ENCODE measurements at places on chromosomes 12 and 14. TPM values are rescaled to one million over a fixed set of nuclear protein-coding genes. Genes with fewer than 3 reads are reported as not detected.

DNA sequence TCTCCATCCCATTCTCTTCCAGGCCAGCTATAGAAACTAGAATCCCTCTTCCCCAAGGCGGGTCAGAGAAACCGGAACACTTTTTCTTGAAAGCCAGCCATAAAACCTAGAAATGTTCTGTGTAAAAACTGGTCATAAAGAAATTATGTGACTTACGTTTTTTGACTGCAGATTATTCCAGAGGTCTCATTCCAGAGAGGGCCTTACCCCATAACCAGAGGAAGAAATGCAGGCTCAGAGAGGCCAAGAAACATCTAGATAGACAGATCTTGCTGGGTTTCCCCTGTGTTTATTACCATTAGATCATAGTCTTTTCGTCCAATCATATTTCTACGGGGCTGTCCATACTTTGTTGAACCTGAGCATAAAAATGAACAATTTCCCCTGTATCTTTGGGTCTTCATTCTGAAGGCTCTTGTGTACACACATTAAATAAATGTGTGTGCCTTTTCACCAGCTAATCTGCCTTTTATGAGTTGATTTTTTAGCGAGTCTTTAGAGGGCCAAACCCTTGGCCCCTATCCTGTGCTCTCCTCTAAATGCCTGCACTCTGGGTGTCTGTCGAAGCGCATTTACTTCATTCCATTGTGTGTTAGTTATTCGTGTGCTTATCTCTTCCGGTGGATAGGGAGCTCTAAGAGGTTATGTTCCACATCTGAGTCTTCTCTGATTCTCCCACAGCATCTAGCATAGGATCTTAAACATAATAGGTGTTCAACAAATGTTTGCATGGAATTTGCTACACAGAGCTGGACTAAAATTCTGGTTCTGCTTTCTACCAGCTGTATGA is 163.0 kb downstream of the ADCK1 start:
- no peak for DNase-seq

DNA sequence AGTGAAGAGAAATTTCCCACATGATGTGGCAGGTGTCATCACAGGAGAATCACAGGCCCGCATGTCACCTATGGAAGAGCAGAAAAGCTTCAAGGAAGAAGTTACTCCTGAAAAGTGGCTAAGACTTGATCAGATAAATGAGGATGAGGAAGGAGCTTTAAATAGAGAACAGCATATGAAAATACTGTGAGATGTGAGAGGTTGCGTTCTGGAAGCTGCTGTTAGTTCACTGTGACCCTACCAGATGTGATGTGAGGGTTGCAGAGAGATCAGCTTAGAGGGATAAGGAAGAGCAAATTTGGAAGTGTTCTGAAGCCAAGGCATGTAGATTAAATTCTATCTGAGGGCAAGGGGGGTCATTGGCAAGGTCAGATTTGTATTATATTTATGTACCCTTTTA is 17.1 kb downstream of the ERP27 start:
- DNase-seq = no peak

Gene PRB2
- total RNA-seq = not detected

DNA sequence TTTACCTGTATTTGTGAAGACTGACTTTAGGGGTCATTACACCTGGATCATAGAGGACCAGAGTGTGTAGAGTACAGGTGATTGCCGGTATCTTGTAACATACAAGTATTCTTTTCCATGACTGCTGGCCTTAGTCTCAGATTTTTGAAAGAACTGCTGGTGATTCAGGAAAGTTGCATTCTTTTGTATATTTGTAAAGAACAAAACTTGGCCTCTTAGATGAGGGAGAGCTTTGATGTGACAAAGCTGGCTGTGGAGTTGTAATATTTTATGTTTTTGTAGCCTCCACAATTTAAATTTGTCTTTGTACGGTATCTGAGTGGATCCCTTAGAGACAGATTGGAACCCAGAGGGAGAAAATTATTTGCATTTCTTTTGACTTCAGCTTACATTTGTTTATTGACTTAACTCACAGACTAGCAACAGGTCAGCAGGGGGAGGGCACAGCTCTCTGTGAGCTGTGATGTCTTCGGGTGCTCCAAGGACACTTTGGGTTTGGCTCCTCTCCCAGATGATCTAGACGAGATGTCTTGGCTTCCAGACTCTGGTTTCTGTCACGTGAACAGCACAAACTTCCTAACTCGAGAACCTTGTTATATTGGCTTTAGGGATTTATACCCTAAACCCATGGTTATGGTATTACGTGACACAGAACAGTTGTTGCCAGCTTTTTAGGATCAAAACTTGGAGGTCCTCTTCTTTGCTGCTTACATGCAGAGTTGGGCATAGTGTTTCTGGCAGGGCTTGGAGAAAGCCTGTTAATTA is 65.9 kb downstream of the DAAM1 start:
- DNase-seq = no peak

GRCh38 chr14:68794130-68794850 is 1.4 kb upstream of the ZFP36L1 start:
- peak; percentile 68 for DNase-seq

Gene CLEC4C
- not detected for total RNA-seq

DNA sequence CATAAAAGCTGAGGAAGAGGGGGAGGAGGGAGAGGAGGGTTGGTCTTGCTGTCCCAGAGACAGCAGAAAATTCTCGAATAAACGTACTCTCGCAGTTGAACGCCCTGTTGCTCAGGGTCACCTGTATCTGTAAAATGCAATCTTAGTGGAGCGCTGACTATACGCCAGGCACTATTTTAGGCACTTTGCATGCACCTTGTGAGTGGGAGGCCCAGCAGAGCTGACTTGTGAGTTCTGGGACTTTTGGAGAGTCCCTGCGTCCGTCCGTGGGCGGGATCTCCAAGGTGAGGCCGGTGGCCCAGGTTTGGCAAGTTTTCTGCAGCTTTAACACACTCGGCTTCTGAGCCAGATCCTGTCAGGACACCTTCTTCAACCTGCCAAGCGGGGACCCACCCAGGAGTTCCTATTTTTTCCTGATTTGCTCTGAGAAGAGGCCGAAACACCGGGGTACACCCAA is 32.5 kb upstream of the PLEKHG6 start:
- DNase-seq = no peak

Gene WDHD1
- 13.6 TPM for total RNA-seq

- no peak for DNase-seq
Observed at GRCh38 chr14:90522571-90523191, 125.9 kb downstream of the CALM1 start.

GRCh38 chr12:112869778-112870177 is 37.0 kb upstream of the OAS1 start:
- DNase-seq = no peak

Gene GRIN2B
- total RNA-seq = not detected

Gene SERPINA12
- total RNA-seq = not detected

- DNase-seq = no peak
Observed at GRCh38 chr12:52942901-52943181, 6.1 kb upstream of the KRT18 start.

Gene SCNN1A
- 0.29 TPM for total RNA-seq

Gene WNT1
- not detected for total RNA-seq

DNA sequence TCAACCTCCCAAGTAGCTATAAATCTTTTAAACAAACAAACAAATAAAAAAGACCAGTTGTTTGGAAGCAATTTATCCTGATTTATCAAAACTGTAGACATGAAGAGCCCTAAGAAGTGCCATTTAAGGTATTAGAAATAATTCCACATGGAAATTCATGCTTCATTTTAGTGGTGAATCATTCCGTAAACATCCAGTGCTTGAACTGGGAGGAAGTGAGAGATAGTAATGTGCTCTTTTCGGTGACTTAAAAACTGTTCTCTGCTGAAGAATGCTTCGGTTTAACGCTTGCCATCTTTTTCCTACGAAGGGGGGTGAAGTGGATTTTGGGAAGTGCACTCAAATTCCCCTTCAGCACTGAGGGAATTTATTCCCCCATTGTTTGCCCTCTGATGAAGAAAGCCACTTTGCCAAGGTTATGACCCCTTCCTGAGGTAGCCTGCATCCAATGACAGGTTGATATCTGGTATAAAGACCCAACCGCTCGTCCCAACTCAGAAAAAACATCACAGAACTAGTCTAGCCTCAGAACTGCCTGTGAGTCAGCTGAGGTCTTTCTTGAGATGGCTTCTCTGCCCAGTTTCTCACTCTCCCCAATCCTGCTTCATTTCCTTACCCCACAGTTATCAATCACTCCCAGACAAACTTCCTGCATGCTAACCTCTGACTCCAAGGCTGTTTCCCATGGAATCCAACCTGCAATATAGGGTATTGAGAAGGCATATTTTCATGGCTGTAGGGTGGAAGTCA is 244.1 kb downstream of the AEBP2 start:
- DNase-seq = peak; percentile 7

Gene CCDC198
- not detected for total RNA-seq

Gene LRP1-AS
- total RNA-seq = not detected

GRCh38 chr12:94012071-94012470 is 136.3 kb upstream of the PLXNC1 start:
- DNase-seq = no peak

Gene FAM186B
- total RNA-seq = 0.23 TPM

GRCh38 chr12:60324746-60325145 is 728.9 kb downstream of the SLC16A7 start:
- no peak for DNase-seq

DNA sequence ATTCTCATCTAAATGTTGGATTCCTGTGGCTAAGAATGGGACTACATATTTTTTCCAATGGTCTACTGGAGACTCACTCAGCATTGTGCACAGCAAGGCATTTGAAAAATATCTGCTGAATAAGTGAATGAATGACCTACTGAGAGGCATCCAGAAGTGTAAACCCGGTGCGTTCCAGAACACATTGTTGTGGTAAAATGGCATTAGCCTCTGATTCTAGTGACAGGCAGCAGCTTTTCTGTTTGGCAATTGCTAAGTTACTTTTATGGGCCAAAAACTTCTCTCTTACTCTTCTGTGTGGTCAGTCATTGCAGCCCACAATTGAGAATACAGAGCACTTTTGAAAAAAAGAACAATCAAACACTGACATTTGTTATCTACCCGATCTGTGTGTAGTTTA is 36.5 kb downstream of the WIF1 start:
- no peak for DNase-seq

- no peak for DNase-seq
Observed at GRCh38 chr12:12046401-12046800, 24.3 kb upstream of the BCL2L14 start.

DNA sequence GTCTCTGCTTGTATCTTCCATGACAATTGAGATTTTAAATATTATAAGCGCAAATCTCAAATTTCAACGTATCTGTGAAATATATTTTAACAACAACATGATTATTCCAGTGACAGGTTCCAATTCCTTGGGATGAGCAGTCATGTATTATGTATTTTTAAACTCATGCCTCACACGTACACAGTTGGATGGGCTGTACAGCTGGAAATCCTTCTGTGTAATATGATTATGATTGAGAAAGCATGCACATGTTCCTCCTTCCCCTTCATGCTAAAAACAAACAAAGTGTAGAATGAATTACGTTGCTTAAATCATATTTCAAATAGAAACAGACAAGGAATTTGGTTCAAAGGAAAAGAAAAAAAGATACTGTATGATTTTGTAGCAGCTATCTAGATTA is 428.3 kb downstream of the TMTC2 start:
- no peak for DNase-seq

Gene CEBPE
- total RNA-seq = not detected

GRCh38 chr12:57090924-57091637 is 2.2 kb downstream of the NAB2 start:
- DNase-seq = no peak

Gene TAS2R14
- total RNA-seq = 2.0 TPM

- no peak for DNase-seq
Observed at GRCh38 chr14:87992346-87992717, 650 bp downstream of the GALC start.

DNA sequence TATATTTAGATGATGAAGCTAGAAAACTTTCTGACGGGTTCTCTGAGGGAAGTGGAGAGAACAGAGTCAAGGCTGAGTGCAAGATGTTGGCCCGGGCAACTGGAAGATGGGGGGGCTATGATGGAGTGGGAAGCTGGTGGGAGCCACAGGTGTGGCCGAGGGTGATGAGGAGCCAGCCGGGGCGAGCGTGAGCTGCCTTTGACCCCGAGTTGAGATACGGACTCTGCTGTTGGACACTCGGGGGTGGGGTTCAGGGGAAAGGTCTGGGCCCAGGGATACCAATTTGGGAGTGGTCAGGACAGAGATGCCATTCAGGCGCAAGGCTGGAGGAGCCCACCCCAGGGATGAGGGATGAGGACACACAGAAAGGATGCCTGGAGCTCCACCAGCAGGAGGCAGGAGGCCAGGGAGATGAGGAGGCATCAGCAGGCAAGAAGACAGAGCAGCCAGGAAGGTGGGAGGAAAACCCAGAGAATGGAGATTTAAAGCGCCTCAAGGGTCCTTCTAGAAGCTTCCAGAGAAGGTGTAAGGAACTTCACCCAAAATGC is 9.0 kb downstream of the SCARB1 start:
- no peak for DNase-seq

Gene P2RX2
- not detected for total RNA-seq

DNA sequence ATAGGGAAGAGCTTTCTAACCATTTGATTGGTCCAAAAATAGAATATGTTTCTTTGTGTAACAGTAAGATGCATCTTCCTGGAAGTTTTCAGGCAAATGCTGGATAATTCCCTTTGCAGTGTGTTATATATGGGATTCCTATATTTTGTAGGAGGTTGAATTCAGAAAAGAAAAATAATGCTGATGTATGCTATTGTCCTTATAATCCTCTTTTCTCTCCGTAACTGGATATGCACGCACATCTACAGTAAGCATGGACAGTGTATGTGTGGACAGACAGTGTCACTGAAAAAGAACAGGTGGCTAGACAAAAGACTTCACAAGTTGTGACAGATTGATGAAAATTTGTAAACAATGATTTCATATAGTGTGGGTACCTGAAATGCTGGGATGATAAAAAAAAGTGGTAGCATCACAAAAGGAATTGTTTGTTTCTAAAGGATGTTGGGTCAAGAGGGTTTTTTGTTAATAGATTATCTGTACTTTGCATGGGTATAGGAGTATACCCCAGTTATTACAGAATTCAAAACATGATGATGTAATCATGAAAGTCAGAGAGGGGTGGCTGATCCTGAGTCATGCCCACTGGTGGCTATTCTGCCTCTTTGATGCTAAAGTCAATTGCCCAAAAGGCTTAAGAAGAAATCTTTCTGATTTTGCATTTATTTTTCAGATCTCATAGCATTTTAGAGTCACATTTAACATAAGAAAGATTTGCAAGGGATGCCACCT is 160.7 kb upstream of the TMTC1 start:
- no peak for DNase-seq

DNA sequence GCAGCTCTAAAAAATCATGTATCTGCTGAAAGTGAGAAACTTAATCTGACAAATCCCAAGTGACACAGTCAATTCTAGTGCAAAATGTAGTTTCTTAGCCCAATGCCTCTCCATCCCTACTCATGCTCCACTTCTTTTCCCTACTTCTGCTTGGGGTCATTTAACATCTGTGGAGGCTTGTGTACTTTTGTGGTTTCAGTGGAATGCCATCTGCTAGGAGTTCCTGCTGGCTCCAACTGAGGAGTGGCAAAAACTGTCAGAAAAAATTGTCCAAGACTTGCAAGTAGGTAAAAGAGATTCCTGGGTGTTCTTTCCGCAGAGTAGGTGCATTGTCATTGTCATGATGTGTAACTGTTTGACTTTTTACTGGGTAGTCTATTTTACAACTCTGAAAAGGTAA is 12.5 kb upstream of the AVPR1A start:
- no peak for DNase-seq

- DNase-seq = no peak
Observed at GRCh38 chr12:57089271-57090245, 644 bp downstream of the NAB2 start.

Gene R3HDM2
- total RNA-seq = 24.4 TPM

Gene SDR9C7
- total RNA-seq = not detected

All from NCI-H460 (cell line).